ENCODE measurements at places on chromosomes 12 and 14.

DNA sequence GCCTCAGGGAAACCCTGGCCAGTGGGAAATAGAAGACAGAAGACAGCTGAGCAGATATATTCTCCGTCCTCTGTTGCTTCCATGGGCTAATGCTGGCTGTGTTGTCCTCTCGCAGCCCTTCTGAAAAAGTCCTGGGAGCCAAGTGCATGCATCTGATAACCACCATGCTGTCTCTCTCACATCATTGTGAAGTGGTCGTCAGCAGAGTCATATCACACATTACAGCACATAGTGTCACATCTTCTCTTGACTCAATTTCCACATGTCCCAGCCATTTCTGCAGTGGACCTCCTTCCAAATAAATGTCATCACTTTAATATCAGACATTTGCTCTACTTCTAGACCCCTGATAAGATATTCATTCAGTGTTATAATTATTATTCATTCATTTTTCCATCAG is 3.8 kb downstream of the TAS2R20 start:
- no peak for DNase-seq

DNA sequence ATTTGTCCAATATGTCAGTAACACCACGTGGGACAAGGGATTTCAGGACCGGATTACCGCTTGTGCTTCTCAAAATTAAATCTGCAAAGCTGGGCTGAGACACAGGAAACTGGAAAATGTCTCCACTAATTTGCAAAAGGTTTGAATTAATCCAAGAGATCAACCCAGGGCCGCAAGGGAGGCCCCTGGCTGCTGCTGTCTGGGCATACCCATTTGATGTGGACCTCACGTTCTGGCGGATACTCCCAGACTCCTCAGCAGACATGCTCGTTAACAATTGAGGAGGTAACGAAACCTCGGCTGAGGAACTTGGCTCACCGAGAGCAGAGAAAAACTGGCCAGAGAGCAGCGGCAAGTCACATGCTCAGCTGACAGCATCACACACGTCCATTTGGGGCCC is 180.6 kb downstream of the SLC15A4 start:
- no peak for DNase-seq

GRCh38 chr12:53221203-53222080 is 10.6 kb downstream of the RARG start:
- DNase-seq = no peak

DNA sequence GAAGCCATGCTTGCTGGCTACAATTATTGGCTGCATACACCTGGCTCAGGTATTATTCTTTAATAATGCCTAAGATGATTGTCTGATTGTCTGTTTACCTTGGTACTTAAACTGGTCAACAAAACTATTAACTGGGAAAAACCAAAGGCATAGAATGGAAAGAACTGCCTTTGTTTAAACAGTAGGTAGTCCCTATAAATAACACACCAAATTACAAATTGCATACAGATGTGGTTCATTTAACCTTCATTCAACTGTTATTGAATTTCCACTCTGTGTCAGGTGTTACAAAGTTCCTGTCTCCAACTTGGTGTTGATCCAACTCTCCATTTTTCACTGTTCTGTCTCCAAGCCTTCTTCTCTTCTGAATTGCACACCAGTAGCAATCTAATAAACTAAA is 79.8 kb upstream of the FSCB start:
- no peak for DNase-seq

DNA sequence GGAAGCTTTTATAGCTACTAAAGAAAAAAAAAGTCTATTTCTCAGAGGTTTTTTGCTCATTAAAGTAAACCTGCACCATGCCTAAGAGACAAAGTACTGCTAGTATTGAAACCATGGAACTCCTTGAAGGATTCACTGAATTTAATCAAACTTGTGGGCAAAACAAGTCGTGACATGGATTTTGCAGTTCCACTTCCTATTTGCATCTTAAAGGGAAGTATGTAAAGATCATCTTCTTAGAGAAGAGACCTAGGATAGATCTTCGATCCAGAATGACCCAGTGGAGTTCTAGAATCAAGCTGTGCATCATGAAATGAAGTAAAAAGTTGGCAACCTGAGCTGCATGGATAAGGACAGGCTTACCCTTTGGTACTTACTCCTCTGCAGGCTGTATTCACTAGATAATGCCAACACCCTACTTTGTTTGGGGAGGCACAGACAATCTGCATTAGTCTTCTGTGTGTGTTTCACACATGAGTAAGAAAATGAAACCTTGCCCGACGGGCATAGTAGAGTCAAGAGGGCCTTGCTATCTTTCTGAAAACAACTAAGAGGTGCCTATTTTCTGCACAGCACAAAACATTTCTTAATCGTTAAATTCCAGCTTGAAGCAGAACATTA is 1.9 kb downstream of the GNG2 start:
- no peak for DNase-seq

DNA sequence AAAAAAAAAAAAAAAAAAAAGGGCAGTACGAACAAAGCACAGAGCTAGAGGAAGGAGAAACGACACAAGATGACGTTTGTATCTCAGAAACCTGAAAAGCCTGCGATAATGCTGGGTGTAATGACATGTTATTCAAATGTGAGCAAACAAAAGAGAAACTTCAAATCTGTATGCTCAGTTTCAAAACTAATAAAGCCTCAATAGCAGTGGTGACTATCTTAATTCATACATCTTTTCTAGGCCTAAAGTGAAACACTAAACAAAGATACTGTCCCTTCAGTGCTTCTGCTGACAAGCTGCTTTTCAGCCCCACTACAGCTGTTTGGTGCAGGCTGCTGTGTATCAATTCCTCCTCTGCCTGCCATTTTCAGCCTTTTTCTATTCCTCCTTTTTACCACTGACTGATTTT is 15.8 kb downstream of the ITPR2 start:
- no peak for DNase-seq

DNA sequence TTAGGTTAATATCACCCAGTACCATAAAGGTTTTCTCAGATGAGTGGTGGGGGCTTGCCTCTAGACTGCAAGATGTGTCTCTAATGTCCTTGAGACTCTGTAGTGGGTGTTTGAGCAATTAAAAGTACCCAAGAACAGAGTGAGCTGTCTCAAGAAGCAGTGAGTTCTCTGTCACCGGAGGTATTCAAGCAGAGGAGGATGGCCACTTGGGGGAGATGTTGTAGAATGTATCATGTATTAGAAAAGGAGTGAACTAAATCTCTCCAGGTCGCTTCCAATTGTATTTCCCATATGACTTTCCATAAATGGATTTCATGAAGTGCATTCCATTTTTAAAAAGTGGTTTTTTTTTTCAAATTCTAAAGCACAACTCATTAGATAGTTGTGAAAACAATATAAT is 35.0 kb downstream of the SLC17A8 start:
- no peak for DNase-seq

DNA sequence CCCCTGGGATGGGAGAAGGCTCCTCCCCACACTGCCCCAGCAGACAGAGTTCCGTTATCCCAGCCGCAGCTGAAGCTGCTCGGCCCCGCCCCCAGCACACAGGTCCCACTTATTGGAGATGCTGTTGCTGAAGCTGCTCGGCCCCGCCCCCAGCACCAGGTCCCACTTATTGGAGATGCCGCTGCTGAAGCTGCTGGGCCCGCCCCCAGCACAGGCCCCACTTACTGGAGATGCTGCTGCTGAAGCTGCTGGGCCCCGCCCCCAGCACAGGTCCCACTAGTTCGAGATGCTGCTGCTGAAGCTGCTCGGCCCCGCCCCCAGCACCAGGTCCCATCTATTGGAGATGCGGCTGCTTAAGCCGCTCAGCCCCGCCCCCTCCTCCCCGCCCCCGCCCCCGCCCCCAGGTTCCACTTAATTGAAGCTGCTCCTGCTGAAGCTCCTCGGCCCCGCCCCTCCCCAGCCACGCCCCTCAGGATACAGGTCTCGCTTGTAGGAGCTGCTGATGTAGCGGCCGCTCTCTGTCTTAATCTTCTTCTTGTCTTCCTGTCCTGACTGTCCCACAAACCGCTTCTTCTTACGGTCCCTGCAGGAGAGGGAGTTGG is 12.0 kb downstream of the CFAP73 start:
- no peak for DNase-seq

GRCh38 chr12:6358881-6359280 is 16.5 kb downstream of the SCNN1A start:
- no peak for DNase-seq

All from activated naive CD8-positive, alpha-beta T cell treated with anti-CD3 and anti-CD28 coated beads, Interleukin-2, amount 50 U/mL, for 16 hours (primary cell).